ENCODE measurements at places on chromosomes 6 and 20. TPM values are rescaled to one million over a fixed set of nuclear protein-coding genes. Genes with fewer than 3 reads are reported as not detected.

COL21A1 gene
- total RNA-seq = not detected

HSPA12B gene
- 0.17 TPM for total RNA-seq

CBFA2T2 gene
- total RNA-seq = 13.6 TPM

MYB gene
- total RNA-seq = not detected

SPAG4 gene
- 37.0 TPM for total RNA-seq

FNDC11 gene
- total RNA-seq = 0.85 TPM

SNAI1 gene
- 2.7 TPM for total RNA-seq

ZC2HC1B gene
- not detected for total RNA-seq

RIPK1 gene
- 48.9 TPM for total RNA-seq

EBF4 gene
- total RNA-seq = 2.6 TPM

C6orf141 gene
- 2.4 TPM for total RNA-seq

SPATS1 gene
- total RNA-seq = not detected

C6orf132 gene
- 16.3 TPM for total RNA-seq

IP6K3 gene
- 2.9 TPM for total RNA-seq

ABHD16B gene
- total RNA-seq = not detected

C6orf52 gene
- total RNA-seq = 1.4 TPM

SNX3 gene
- total RNA-seq = 228 TPM

KIF16B gene
- total RNA-seq = 18.6 TPM

PGC gene
- not detected for total RNA-seq

FOXP4 gene
- 8.0 TPM for total RNA-seq

NFKBIE gene
- total RNA-seq = 28.1 TPM

REM1 gene
- not detected for total RNA-seq

MUC21 gene
- not detected for total RNA-seq

PPP1R16B gene
- 0.15 TPM for total RNA-seq

HLA-DQB2 gene
- not detected for total RNA-seq

LIN28B gene
- total RNA-seq = not detected

HAO1 gene
- total RNA-seq = not detected

HUS1B gene
- not detected for total RNA-seq

CFAP61 gene
- not detected for total RNA-seq

NNAT gene
- 1.4 TPM for total RNA-seq

All from renal cortical epithelial cell (primary cell).